ENCODE measurements at places on chromosomes 7 and 10. TPM values are rescaled to one million over a fixed set of nuclear protein-coding genes. Genes with fewer than 3 reads are reported as not detected.
A peak's percentile ranks its signal among the peaks of the same experiment; 100 is the strongest.

- H3K4me3 ChIP-seq = no peak overlapping the region
- H3K27ac ChIP-seq = no peak overlapping the region
- H3K4me1 ChIP-seq = no peaks in the 10 kb centered on the region
- H3K27me3 ChIP-seq = no peaks in the 10 kb centered on the region
These were observed 153.5 kb downstream of the MBL2 start for GRCh38 chr10:52619052-52619451.

Gene PKD1L1
- 0.85 TPM for polyA plus RNA-seq

Gene PURB
- polyA plus RNA-seq = 10.4 TPM

- H3K36me3 ChIP-seq = no peaks in the 10 kb centered on the region
- H3K4me3 ChIP-seq = peak overlapping the region; percentile 1
- H3K4me1 ChIP-seq = peaks cover 71% of the 10 kb centered on the region
- no peak for DNase-seq
- H3K27me3 ChIP-seq = no peaks in the 10 kb centered on the region
- H3K27ac ChIP-seq = peak overlapping the region; percentile 85
These were observed 15.5 kb downstream of the ZNF487 start for GRCh38 chr10:43452356-43452914.

Gene RBM20
- polyA plus RNA-seq = not detected

Gene MLXIPL
- polyA plus RNA-seq = not detected

DNA sequence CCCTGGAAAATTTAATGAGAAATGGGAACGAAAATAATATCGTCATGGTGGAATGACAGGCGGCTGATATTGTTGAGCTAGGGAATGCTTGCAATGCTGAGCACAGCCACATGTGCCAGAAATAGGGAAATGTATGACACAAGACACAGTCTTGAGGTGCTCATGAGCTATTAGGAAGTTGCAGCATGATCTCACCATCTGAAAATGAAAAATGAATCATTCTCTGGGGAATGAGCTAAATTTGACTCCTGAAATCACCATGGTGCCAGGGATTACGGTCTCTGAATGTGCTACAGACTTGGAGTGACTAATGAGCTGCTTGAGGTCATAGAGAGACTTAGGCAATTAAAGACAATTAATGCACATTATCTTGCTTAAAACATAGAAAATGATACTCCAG lies 845.0 kb downstream of the CNTNAP2 start:
- no peak for DNase-seq
- no peaks in the 10 kb centered on the region for H3K36me3 ChIP-seq
- H3K27ac ChIP-seq = no peak overlapping the region
- no peaks in the 10 kb centered on the region for H3K27me3 ChIP-seq
- no peak overlapping the region for H3K4me3 ChIP-seq
- H3K4me1 ChIP-seq = no peaks in the 10 kb centered on the region

DNA sequence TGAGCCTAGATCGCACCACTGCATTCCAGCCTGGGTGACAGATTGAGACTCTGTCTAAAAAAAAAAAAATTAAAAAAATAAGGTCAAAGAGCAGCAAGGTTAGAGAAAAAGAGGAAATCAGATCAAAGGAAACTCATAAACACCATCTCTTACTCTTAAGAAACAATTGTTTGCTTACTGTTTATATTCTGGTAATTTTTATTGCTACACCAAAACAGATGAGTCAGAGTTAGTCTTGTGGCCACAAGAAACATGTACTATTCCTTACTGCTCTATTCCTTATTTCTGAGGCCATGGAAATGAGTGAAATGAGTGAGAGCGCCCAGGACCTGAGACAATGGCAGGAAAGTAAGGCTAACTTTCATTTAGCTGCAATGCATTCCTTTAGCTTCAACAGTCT lies 387.3 kb downstream of the HPSE2 start:
- no peaks in the 10 kb centered on the region for H3K36me3 ChIP-seq
- H3K27ac ChIP-seq = no peak overlapping the region
- no peaks in the 10 kb centered on the region for H3K27me3 ChIP-seq
- no peaks in the 10 kb centered on the region for H3K4me1 ChIP-seq
- no peak for DNase-seq
- no peak overlapping the region for H3K4me3 ChIP-seq

GRCh38 chr10:43585981-43586729 lies 11.7 kb upstream of the ZNF239 start:
- no peak overlapping the region for H3K27ac ChIP-seq
- no peak overlapping the region for H3K4me3 ChIP-seq
- no peaks in the 10 kb centered on the region for H3K27me3 ChIP-seq
- no peak for DNase-seq

Gene SPAM1
- not detected for polyA plus RNA-seq

DNA sequence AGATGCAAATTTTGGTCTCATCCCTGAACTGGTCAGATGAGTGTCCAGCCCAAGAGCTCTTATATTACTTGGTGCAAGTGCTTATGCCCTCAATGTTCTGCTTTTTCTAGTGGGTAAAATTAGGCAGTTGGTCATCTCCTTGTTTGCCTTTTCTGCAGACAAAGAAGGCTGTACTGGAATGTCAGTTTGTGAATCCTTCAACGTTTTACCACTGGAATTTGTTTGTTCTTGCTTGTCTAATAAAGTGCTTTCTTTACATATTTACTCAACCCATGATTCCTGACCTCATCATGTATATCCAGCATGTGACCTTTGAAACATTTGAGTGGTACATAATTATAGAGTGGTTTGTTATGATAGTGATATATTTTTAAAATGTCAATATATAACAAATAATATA lies 232.2 kb upstream of the TEX47 start:
- H3K36me3 ChIP-seq = no peaks in the 10 kb centered on the region
- H3K27me3 ChIP-seq = no peaks in the 10 kb centered on the region
- H3K27ac ChIP-seq = no peak overlapping the region
- no peak for DNase-seq
- H3K4me3 ChIP-seq = no peak overlapping the region
- H3K4me1 ChIP-seq = no peaks in the 10 kb centered on the region

- no peak for DNase-seq
- H3K27ac ChIP-seq = peak overlapping the region; percentile 95
- no peaks in the 10 kb centered on the region for H3K36me3 ChIP-seq
- H3K4me1 ChIP-seq = peaks cover 18% of the 10 kb centered on the region
- H3K4me3 ChIP-seq = peak overlapping the region; percentile 69
These were observed 743 bp upstream of the POR start for GRCh38 chr7:75914169-75914654.

DNA sequence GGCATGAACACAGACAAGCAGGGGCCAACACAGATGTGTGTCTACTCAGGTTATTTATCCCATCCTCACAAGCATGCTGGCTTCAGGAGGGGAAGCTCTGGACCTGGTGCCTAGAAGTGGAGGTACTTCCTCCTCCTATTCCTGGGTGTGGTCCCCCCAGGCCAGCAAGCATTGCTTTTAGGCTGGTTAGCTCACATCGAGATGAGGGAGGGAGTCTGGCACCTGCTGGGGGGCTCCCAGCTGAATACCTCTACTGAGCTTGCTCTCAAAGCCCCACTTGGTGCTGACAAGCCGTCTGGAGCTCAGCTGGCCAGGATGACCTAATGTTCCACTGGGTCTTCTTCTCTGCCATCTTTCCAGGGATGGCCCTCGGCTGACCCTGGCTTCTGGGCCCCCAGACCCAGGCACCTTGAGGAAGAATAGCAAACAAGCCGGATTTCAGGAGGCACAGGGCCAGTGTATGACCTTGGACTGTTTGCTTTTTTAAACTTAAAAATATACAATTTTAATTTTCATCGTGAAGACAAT lies 26.8 kb downstream of the FAM241B start:
- H3K36me3 ChIP-seq = no peaks in the 10 kb centered on the region
- no peaks in the 10 kb centered on the region for H3K4me1 ChIP-seq
- no peak for DNase-seq
- no peaks in the 10 kb centered on the region for H3K27me3 ChIP-seq
- H3K27ac ChIP-seq = no peak overlapping the region
- H3K4me3 ChIP-seq = no peak overlapping the region

- no peak overlapping the region for H3K4me3 ChIP-seq
- no peaks in the 10 kb centered on the region for H3K27me3 ChIP-seq
- peak; percentile 84 for DNase-seq
- H3K36me3 ChIP-seq = no peaks in the 10 kb centered on the region
- no peak overlapping the region for H3K27ac ChIP-seq
These were observed 6.2 kb upstream of the AHCYL2 start for GRCh38 chr7:129218514-129219062.

GRCh38 chr7:158344706-158345300 lies 242.8 kb downstream of the PTPRN2 start:
- H3K36me3 ChIP-seq = no peaks in the 10 kb centered on the region
- H3K4me1 ChIP-seq = no peaks in the 10 kb centered on the region
- no peak overlapping the region for H3K4me3 ChIP-seq
- H3K27me3 ChIP-seq = no peaks in the 10 kb centered on the region

DNA sequence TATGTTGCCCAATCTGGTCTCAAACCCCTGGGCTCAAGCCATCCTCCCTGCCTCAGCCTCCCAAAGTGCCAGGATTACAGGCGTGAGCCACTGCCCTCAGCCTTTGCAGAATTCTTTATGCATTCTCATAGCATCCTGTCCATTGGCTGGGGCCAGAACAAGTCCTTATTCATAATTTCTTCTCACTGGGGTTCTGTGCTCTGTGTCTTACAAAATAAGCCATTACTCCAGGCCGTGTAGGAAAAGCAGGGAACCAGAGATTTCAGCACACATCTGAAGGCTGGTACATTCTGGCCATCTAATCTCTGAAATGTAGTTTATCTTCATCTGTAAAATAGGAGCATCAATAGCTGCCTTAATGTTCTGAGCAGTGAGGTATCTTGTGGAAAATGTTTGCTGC lies 10.3 kb upstream of the OCM start:
- no peak overlapping the region for H3K4me3 ChIP-seq
- DNase-seq = no peak

DNA sequence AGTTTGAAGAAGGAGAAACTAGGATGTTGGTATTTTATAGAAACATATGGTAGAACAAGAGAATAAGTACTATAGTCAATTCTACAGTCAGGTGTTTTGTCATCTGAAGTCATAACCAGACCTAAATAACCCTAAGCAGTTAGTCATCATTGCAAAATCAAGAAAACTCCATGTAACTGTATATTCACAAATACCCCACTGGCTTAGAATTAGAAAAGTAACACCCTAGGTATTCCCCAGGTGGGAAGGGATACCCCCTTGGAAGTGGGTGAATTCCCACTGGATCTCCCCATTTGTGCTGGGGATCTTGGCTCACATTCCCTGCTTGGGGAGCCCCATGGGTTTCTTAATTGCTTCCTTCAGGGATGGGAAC lies 45.9 kb upstream of the ITGB8 start:
- no peak overlapping the region for H3K4me3 ChIP-seq
- no peaks in the 10 kb centered on the region for H3K27me3 ChIP-seq
- H3K4me1 ChIP-seq = no peaks in the 10 kb centered on the region
- H3K36me3 ChIP-seq = no peaks in the 10 kb centered on the region
- no peak overlapping the region for H3K27ac ChIP-seq
- no peak for DNase-seq

- H3K4me3 ChIP-seq = no peak overlapping the region
- no peaks in the 10 kb centered on the region for H3K36me3 ChIP-seq
- DNase-seq = no peak
- H3K27ac ChIP-seq = no peak overlapping the region
- H3K27me3 ChIP-seq = no peaks in the 10 kb centered on the region
- peaks cover 14% of the 10 kb centered on the region for H3K4me1 ChIP-seq
These were observed 3.7 kb upstream of the AP5Z1 start for GRCh38 chr7:4771737-4772136.

Gene OR2A42
- 0.13 TPM for polyA plus RNA-seq

- H3K27ac ChIP-seq = no peak overlapping the region
- H3K4me1 ChIP-seq = no peaks in the 10 kb centered on the region
- DNase-seq = no peak
- no peaks in the 10 kb centered on the region for H3K36me3 ChIP-seq
These were observed 667.8 kb downstream of the PCDH15 start for GRCh38 chr10:54133203-54133602.

DNA sequence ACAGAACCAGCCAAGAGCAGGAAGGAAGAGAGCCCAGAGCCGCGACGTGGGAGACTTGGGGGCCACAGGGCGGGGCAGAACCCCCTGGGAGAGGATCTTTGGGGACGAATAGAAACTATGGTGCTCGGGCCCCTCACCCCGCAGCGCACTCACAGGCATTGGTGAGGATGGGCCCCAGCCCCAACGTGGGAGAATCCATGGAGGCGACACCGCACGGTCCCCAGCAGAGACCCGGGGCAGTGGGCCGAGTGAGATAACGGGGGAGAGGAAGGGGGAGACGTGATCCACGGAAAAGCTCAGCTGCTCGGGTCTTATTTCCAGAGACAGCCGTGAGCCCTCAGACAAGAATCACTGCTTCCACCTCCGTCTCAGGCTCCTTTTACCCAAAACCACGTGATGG lies 222.4 kb downstream of the TCERG1L start:
- no peak overlapping the region for H3K27ac ChIP-seq
- DNase-seq = no peak
- H3K27me3 ChIP-seq = no peaks in the 10 kb centered on the region

DNA sequence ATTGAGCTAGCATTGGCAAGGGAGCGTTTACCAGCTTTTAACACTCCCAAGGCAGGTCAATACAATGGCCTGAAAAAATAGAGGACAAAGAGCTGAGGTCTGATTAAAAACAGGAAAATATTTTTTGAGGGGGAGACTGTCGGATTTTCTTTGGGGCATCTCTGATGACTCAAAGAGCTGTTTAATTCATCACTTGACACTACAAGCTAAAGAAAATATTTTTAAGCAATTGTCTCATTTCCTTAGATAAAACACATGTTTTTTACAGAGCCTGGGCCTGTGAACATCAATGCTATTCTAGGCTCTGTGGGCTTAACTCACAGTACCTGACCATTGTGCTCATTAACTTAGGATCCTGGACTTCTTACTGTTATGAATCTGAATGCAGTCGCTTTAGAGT lies 100.8 kb downstream of the NRP1 start:
- H3K36me3 ChIP-seq = no peaks in the 10 kb centered on the region
- no peaks in the 10 kb centered on the region for H3K4me1 ChIP-seq
- no peak overlapping the region for H3K4me3 ChIP-seq
- no peak for DNase-seq
- no peaks in the 10 kb centered on the region for H3K27me3 ChIP-seq

DNA sequence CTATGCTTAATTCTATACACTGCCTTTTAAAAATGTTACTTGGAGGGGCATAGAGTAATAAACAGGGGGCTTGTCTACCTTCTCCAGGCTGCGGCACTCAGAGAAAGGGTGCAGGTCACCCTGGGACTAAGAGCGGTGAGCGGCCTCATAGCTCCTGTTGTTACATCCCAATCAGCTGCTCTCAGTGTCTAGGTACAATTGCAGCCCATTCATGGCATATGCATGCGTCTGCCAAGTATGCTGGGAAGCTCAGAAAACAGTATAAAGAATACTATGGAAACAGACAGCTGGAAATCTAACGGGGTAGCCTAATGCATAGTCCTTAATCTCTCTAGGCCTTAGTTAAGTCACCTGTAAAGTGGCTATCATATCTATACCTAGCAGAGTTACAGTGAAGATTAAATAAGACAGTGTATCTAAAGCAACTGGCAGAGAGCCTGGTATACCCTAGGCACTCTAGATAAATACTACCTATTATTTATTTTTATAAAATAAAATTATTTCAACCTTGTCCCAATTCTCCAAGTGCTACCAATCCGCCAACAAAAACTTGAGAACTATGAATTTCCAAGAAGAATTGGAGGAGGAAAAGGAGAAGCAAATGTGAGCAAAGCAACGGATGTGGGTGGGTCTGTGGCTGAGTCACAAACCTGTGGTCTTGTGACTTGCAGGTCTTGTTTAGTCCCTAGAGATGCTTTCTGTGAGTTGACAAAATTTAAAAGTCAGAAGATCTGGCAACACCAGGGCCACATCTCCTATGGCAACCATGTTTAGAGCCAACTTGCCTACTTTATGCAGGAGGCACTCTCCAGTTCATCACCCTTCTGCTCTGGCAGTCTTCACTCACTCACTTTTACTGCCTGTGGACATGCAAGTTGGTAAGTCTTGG lies 183.0 kb downstream of the RAPGEF5 start:
- no peaks in the 10 kb centered on the region for H3K36me3 ChIP-seq
- DNase-seq = peak; percentile 51
- no peak overlapping the region for H3K4me3 ChIP-seq
- H3K4me1 ChIP-seq = peaks cover 10% of the 10 kb centered on the region

All from B cell (primary cell).